ENCODE measurements at places on chromosomes 12 and 14.

DNA sequence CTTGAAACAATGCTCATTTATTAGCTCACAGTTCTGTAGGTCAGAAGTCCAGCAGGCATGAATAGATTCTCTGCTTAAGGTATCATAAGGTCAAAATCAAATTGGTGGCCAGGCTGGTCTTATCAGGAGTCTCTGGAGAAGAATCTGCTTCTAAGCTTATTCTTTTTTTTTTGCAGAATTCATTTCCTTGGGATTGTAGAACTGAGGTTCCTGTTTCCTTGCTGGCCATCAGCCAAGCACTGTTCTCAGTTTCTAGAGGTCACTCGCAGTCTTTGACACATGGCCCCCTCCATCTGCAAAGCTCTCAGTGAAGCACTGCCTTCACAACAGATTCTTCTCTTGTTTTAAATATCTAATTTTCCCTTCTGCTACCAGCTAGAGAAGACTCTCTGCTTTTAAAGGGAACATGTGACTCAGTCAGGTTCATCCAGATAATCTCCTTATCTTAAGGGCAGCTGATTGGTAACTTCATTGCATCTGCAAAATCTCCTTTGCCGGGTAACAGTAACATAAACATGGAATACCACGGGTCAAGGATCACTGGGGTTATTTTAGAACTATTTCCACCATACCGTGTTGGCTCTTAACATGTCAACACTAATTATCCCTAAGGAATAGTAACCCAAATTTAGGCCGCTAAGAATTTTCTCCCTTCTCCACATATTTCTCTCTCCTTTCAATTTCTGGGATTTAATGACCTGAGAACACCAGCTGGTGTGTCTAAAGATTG lies 25.3 kb downstream of the RHOJ start:
- no peak for DNase-seq

GRCh38 chr12:118052324-118053070 lies 8.5 kb downstream of the WSB2 start:
- peak; percentile 83 for DNase-seq

- no peak for DNase-seq
Measured at GRCh38 chr14:99793213-99794150, at the start of gene EML1. Gene EML1, plus strand, starts transcription at chr14:99793413. Its CDS starts 64 bp downstream, at chr14:99793477.

DNA sequence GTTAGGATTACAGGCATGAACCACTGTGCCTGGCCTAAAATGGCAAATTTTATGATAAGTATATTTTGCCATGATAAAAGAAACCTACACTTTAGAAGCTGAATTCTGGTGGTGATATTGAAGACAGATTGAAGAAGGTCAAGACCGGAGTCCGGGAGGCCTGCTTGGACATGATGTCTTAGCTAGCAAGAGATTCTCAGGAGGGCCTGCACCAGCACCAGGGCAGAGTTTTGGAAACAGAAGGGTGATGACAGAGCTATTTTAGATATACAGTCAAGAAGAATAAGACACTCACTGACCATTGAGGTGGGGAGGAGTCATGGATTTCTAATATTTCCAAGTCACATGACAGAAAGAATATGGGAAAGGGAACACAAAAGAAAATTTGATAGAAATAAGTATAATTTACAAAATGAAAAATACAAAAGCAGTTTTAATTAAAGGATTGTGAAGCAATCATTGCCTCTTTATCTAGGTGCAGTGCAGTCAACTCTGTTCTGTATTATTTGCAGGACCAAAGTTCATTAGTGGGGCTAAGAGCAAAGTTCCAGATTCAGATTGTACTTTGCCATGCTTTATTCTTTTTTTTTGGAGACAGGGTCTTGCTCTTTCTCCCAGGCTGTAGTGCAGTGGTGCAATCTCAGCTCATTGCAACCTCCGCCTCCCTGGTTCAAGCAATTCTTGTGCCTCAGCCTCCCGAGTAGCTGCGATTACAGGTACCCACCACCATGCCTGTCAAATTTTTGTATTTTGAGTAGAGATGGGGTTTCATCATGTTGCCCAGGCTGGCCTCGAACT lies 9.3 kb upstream of the PPP4R3A start:
- no peak for DNase-seq

DNA sequence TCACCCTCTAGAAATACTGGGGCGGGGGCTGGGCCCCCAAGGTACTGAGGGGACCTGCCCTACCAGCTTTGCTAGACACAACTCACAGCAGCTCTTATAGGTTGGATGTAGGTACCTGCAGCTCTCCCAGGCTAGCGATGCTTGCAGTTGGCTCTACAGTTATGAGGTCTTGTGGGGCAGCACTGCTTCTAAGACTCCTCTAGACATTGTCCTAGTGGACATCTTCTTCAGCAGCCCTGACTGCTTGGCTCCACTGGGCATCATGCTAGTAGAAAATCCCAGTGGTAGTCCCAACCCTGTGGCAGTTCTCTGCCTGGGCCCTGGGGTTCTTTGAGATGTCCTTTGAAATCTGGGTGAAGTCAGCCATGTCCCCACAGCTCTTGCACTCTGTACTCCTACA lies 419.3 kb upstream of the SEL1L start:
- no peak for DNase-seq

GRCh38 chr14:100342195-100342594 lies 19.1 kb downstream of the SLC25A47 start:
- DNase-seq: no peak

DNA sequence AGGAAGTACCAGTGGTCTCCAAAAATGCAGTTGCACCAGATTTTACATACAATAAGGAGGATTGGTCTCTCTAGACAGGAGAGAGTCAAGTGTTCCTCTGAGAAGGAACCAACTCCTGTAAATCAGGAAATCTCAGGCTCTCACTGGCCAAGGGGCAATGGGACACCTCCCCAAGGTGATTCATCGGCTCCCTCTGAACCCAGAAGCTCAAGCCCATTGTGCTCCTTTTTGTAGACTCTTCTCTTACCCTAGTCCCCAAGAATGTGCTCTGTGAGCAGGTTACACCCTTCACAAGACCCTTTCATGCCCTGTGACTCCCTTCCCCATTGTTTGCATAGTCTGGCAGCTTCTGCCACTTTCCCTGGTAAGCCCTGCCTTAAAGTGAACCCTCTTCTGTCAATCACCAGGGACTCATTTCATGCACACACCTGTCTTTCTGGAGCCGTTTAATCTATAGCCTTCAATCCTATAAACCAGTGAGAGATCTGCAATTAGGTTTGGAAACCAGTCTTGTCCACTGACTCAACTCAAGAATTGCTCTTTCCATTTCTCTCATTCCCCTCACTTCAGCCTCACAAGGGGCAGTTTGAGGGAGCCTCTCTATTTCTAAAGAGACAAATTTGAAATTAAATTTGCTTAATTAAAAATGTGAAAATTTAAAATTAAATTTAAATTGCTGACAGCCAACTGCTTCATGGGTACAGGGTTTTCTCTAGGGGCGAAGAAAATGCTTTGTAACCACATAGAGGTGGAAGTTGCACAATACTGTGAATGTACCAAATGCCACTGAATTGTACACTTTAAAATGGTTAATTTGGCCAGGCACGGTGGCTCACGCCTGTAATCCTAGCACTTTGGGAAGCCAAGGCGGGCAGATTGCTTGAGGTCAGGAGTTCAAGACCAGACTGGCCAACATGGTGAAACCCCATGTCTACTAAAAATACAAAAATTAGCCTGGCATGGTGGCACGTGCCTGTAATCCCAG lies 38.3 kb upstream of the LTA4H start:
- DNase-seq: no peak

- peak; percentile 9 for DNase-seq
Measured at GRCh38 chr14:28308734-28309133, 457.9 kb upstream of the FOXG1 start.

DNA sequence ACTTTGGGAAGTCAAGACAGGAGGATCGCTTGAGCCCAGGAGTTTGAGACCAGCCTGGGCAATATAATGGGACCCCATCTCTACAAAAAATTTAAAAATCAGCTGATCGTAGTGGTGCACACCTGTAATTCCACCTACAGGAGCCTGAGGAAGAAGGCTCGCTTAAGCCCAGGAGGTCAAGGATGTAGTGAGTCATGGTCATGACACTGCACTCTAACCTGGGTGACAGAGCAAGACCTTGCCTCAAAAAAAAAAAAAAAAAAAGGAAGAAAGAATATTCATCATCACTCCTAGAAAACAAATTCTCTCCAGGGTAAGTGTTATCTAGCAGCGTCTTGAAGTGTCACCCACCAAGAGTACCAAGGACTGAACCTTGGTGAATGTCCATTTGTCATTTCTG lies 34.2 kb upstream of the PLXNC1 start:
- no peak for DNase-seq

GRCh38 chr12:64389154-64389553 lies 1.4 kb downstream of the C12orf56 start:
- DNase-seq: no peak

GRCh38 chr12:57754411-57755193 lies at the start of gene MARCHF9:
Gene MARCHF9, plus strand, starts transcription at chr12:57755103. Its CDS starts 426 bp downstream, at chr12:57755529.
- DNase-seq: no peak

DNA sequence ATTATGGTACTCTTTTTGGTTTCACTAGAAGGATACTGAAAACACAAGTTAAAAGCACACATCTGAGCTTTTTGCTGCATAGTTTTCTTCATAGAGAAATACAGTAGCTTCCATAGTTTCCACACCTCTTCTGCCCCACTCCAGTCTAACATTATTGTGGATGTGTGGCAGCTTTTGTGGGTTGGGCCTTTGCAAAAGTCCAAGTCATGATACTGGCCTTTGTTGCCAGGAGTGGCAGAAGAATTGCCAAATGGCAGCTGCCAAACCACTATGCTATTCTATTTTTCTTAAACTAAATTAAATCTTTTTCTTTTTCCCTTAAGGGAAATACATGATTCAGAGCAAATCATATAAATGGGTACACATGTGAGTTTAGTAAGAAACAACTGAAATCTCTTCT lies 114.8 kb downstream of the PLEKHA5 start:
- no peak for DNase-seq

DNA sequence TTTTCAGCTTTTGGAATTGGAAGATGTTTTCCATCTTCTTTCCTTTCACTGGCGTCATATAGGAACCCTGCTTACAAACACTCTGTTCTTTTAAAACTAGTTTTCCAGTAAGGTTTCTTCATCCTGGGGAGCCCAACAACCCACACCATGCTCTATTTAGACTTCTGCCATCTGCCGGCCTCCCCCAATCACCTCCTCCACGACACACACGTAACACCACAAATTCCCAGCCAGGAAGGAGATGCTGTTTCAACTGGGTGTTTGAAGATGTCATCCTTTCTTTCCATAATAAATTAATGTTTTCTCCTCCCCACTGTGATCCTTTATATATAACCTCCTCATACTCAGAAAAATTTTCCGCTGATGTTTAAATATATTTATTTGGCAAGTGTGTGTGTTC lies 231.4 kb upstream of the DDHD1 start:
- no peak for DNase-seq

DNA sequence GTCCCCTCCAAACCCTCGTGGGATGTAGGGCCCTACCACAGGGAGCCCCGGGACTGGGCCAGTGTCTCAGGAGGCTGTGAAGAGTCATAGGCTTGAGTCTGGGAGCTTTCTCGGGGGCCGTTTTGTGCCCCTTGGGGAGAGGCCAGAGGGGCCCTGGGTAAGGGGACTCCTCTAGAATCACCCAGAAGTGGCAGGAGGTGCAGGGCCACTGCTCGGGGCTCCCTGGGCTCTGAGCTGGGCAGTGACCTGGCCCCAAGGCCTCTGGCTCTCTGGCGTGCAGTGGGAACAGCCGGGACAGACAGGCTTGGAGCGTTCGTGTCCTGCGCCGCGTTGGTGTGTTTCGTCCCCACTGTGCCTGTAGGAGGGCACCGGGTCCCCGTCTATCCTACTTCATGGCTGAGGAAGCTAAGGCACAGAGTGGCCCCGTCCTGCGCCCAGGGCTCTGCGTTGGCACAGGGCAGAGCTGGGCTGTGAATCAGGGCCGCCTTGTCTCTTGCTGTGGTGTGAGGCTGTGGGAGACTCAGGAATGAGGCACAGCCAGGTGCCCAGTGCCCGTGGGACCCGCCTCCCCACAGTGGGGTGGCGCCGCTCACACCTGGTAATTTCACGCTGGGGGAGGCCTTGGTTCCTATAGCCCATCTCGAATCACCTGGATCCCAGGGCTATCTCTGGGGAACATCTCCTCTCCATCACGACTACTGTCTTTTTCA lies 23.8 kb upstream of the KIF26A start:
- DNase-seq: no peak

DNA sequence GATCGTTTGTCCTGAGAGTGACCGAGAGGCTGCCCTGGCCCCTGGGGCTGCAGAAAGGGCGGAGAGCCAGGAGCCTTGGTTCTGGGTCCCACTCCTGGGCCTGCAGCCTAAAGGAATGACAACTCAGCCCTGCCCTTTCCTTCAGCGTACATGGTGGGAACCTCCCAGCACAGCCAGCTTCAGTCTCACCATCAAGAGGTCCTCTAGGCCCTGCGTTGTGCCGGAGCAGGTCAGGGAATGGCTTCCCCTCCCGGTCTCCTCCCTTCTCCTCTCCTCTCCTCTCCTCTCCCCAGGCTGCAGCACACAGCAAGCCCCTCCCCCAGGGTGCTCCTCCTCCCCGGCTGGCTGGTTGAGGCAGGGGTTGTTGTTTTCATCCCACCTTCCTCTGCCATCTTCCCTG lies 44.6 kb upstream of the TUNAR start:
- no peak for DNase-seq

DNA sequence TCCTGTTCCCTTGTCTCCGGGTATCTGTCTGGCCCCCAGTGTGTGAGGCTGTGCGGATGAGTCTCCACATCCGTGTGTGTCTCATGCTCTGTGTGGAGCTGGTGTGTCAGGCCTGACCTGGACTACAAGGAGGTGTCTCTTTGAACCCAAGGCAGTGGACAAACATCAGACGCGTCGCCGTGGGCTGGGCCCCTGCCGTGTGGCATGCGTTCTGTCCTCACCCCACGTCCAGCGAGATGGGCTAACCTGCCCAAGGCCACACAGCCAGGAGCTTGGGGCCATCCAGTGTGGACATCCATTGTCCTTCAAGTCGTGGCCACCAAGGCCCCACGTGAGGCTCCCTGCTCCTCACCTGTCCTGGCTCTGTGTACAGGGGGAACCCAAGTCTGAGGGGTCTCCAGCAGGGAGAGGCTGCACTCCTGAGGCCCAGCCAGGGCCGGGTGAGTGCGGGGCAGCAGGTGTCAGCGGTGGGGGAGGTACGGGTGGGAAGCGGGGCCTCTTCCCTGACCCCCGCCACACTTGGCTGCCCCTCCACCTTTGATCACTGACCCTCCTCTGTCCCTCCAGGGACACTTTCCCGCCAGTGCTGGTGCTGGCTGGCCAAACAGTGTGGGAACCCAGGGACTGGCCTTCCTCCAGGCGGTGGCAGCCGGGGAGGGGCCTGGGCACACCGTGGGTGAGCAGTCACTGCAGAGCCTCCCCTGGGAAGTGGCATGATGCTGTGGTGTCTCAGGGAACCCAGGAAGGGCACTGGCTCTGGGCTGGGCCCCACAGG lies 48.5 kb downstream of the CYP46A1 start:
- DNase-seq: no peak

DNA sequence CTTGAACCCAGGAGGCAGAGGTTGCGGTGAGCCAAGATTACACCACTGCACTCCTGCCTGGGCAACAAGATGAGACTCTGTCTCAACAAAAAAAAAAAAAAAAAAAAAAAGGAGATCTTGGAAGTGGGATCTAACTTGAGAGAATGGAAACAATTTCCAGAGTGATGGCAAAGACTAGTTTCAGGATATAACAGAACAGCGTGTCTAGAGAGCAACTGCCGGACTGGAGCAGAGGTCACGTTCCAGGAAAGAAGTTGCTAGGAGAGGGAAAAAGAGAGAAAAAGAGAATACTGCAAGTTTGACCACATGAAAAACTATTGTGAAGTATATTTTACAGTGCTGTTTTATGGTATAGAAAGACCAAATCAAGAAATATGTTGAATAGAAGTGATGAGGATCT lies 118.0 kb downstream of the MON2 start:
- no peak for DNase-seq
